ENCODE measurements at places on chromosomes 1 and 21.

DNA sequence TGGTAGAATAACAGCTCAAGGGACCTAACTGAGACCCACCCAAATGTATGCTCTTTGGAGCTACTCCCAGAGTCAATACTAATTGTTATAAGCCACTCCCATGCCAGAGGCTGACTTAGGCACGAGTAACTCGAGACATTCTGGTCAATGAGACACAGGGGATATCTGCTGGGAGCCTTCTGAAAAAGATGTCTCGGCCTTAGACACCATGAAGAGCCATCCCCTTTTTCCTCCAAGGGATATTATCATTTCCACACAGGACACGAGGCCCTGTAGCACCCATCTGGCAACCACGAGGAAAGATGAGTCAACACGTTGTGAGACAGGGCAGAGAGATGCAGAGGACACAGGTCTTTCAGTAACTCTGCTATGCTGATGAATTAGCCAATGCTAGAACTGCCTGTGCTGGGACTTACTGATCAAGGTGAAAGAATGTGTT lies 30.7 kb downstream of the ITPKB start:
- peak; percentile 75 for DNase-seq

DNA sequence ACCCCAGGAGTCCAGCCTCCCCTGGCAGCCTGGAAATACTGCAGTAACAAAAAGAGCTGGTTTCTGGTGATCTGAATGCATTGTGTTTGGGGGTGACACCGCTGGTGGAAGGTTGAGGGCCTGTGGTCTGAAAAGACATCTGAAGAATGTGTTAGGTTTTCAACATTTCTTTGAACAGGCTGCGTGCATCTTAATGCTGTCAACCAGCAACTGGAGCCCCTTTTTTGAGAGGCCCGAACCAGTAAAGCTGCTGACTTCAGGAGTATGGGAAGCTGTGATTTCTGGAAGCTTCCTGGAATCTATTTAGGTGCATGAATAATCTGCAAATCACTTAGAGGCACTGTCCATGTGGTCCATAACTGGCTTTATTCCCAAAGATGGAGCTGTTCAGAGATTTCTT lies 17.0 kb downstream of the ATP5PO start:
- DNase-seq = no peak

DNA sequence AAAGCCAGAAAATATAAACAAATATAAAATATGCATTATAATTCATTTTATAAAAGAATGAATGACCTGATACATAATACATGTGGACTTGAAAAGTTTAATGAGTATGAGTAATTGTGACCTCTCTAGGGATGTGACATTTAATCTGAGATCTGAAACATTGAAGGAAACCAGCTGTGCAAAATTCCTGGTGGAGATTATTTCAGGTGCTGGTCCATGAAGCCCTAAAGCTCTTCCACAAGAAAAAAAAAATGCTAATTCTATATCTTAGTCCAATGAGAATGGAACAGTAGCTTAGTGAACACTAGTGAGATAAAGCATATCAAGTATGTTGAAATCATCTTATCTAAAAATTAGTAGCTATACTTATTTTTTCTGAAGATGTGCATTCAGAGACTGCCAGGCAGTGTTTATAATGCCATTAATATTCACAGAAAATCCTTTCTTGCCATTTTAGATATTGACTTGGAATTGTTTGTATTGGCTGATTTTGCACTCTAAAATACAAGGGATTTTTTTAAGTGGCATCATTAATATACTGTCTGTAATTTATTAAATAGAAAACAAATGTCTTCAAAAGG lies 1485.9 kb downstream of the PLA2G4A start:
- DNase-seq = no peak

DNA sequence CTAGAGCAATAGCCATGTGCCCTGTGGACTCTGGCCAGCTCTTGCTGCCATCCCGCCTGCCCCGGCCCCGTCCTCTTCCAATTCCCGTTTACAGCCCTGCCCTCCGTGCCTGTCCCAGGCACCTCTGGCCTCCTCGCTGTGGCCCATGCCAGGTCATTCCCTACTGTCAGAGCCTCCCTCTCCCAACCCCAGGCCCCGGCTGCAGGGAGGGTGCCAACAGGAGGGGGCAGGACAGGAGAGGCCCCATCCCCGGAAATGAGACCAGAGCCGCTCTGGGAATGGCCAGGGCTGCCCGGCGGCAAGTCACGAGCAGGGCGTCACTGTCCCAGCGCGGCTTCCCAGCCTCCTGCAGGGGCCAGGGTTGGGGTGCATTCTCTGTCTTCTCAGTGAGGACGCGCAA lies 23.5 kb upstream of the TSPEAR start:
- DNase-seq = no peak

GRCh38 chr1:223724376-223724775 lies 12.0 kb downstream of the CAPN2 start:
- no peak for DNase-seq

DNA sequence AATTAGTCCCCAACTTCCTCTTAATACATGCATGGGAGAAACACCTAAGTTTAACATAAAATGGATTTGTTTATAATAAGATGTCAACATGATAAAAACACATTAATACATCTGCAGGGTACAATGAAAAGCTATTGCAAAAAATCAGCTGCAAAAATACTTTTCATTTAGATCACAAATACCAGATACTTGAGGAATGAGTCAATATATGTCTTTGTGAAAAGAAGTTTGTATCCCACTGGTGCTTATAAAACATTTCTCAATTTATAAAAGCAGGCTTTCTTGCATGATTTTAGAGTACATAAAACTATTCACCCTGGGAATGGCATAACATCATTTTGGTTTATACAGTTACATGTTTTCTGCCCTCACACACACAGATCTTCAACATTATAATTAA lies 18.6 kb upstream of the PRKAA2 start:
- no peak for DNase-seq

Measured in AG08396 (cell line).